Thoracic aorta (tissue), 2 donors: ENCODE measurements at places on chromosomes 1 and 21.

- peak overlapping the region; percentile 89 for H3K27ac ChIP-seq
- DNase-seq: no peak
- no peaks in the 10 kb centered on the region for H3K36me3 ChIP-seq
- peaks cover 50% of the 10 kb centered on the region for H3K4me1 ChIP-seq
- H3K4me3 ChIP-seq: peak overlapping the region; percentile 90
- H3K27me3 ChIP-seq: no peaks in the 10 kb centered on the region
These were observed 2.6 kb downstream of the USP24 start for GRCh38 chr1:55212349-55213150.

- DNase-seq: no peak
- no peak overlapping the region for H3K4me3 ChIP-seq
- peaks cover 56% of the 10 kb centered on the region for H3K36me3 ChIP-seq
These were observed 10.1 kb downstream of the ICMT start for GRCh38 chr1:6225651-6226050.

DNA sequence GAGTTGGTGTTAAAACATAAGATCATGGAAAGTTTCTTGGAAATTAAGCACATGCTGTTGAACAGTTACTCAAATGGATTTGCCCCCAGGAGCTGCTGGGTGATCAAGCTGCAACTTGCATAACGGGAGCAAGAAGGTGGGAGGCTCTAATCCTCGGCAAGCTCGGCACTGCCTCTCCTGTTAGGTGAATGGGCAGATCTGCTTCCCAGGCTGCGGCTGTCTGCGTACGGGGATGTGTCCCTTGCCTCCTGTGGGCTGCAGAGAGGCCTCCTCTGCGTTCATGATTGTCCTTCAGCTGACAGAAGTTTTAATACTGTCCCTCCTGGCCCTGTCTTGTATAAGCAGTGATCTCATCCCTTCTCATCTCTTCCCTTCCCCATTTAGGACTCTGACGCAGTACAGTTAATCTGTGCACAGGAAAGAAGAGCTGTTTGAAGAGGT lies 36.7 kb downstream of the ATP1A1 start:
- H3K4me1 ChIP-seq: no peaks in the 10 kb centered on the region
- H3K27ac ChIP-seq: no peak overlapping the region
- H3K27me3 ChIP-seq: no peaks in the 10 kb centered on the region
- DNase-seq: no peak
- H3K36me3 ChIP-seq: peaks cover 18% of the 10 kb centered on the region
- no peak overlapping the region for H3K4me3 ChIP-seq

- no peaks in the 10 kb centered on the region for H3K36me3 ChIP-seq
- H3K4me1 ChIP-seq: peaks cover 26% of the 10 kb centered on the region
- no peak for DNase-seq
- no peak overlapping the region for H3K4me3 ChIP-seq
These were observed 108.1 kb downstream of the GDAP2 start for GRCh38 chr1:117821382-117821755.

DNA sequence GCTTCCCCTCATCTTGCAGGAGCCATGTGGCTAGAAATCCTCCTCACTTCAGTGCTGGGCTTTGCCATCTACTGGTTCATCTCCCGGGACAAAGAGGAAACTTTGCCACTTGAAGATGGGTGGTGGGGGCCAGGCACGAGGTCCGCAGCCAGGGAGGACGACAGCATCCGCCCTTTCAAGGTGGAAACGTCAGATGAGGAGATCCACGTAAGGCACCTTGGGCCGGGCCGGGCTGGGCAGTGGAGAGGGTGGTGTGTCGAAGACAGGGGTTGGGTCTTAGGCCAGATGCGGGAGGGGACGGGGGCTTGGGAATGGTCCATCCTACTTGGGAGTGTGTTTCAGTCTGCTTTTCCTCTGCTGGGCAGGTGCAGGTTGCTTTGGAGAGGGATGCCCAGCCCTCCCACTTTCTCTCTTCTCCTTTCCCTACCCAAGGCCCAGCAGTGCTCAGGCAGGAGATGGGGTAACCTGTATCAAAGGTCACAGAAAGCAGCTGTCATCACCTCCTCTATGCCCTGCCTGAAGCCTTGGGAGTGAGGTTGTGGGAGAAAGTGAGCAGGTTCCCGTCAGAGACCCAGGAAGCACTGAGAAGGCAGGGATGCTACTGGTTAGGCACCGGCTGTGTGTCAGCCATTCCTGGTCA lies 18.9 kb downstream of the EPHX1 start:
- peaks cover 28% of the 10 kb centered on the region for H3K4me1 ChIP-seq
- H3K36me3 ChIP-seq: peaks cover 31% of the 10 kb centered on the region
- no peaks in the 10 kb centered on the region for H3K27me3 ChIP-seq
- H3K4me3 ChIP-seq: no peak overlapping the region
- no peak for DNase-seq
- no peak overlapping the region for H3K27ac ChIP-seq

DNA sequence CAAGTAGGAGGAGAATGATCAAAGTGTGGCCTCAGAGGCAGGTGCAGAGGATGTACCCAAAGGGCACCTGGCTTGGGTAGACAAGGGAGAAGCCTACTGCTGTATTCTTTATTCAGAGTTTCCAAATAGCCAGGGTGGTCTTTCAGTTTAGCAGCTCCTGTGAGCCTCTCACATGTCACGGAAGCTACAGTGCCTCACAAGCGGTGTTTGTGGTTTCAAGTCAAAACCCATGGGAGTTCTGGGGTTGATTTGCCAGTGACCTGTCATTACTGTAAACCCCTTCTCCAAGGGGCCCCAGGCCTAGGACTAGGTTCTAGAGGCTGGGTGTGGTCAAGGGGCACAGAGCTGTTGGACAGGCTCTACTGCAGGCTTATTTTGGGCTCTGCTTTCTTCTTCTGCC lies 10.2 kb upstream of the IL10 start:
- no peak for DNase-seq
- H3K4me1 ChIP-seq: no peaks in the 10 kb centered on the region
- H3K27me3 ChIP-seq: no peaks in the 10 kb centered on the region
- no peak overlapping the region for H3K4me3 ChIP-seq
- no peaks in the 10 kb centered on the region for H3K36me3 ChIP-seq
- H3K27ac ChIP-seq: no peak overlapping the region

DNA sequence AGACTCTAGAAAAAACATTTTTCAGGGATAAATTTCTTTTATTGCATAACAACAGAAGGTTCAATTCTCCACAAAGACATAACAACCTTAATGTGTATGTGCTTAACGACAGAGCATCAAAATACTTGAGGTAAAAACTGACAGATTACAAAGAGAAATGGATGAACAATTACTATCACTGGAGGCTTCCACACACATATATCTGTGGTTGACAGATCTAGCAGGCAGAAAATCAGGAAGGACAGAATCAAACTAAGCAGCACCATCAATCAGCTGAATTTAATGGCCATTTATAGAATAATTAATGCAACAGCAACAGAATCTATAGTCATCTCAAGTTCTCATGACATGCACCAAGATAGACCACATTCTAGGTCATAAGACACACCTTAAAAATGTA lies 306.0 kb upstream of the GREM2 start:
- no peaks in the 10 kb centered on the region for H3K4me1 ChIP-seq
- no peak for DNase-seq
- H3K27me3 ChIP-seq: no peaks in the 10 kb centered on the region
- H3K4me3 ChIP-seq: no peak overlapping the region
- H3K27ac ChIP-seq: no peak overlapping the region

GRCh38 chr1:64878090-64878489 lies 88.3 kb downstream of the JAK1 start:
- H3K27ac ChIP-seq: no peak overlapping the region
- no peaks in the 10 kb centered on the region for H3K27me3 ChIP-seq
- H3K4me3 ChIP-seq: no peak overlapping the region
- no peak for DNase-seq
- H3K36me3 ChIP-seq: peaks cover 27% of the 10 kb centered on the region
- no peaks in the 10 kb centered on the region for H3K4me1 ChIP-seq

- no peaks in the 10 kb centered on the region for H3K27me3 ChIP-seq
- H3K4me1 ChIP-seq: no peaks in the 10 kb centered on the region
- no peak overlapping the region for H3K4me3 ChIP-seq
These were observed 229.7 kb upstream of the CACYBP start for GRCh38 chr1:174769961-174770549.
